HT1080 (cell line): ENCODE measurements at places on chromosomes 13 and 19. TPM values are rescaled to one million over a fixed set of nuclear protein-coding genes. Genes with fewer than 3 reads are reported as not detected.

The LATS2 gene
- 11.7 and 11.8 TPM in 2 replicates for total RNA-seq

The CGB2 gene
- total RNA-seq = 0.71 TPM in 1 of 2 replicates, not detected in the other

The THOP1 gene
- 299 and 325 TPM in 2 replicates for total RNA-seq

The UBE2L5 gene
- 0.08 TPM in 1 of 2 replicates, not detected in the other for total RNA-seq

GRCh38 chr13:110306960-110307766 lies at the start of the genes COL4A1 and COL4A2:
TSS of gene COL4A1 (minus strand) at chr13:110307157. CDS start at chr13:110307027, 130 bp downstream.
TSS of gene COL4A2 (plus strand) at chr13:110307284. CDS start at chr13:110307904, 620 bp downstream.
- peak; percentile 71 for DNase-seq

DNA sequence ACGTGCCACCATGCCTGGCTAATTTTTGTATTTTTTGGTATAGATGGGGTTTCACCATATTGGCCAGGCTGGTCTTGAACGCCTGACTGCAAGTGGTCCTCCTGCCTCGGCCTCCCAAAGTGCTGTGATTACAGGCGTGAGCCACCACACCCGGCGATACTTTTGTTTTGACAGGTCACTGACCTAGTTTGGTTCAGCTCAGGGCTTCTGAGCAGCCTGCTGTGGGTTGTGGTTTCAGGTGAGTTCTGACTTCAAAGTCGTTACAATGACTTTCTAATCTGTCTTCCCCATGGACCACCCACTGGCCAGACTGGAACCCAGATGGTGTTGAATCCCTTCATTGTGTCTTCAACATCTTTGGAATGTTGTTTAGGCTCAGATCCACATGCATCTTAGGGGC lies 73.8 kb downstream of the TRPM4 start:
- DNase-seq = no peak
